Urinary bladder (tissue), 4 donors: ENCODE measurements at places on chromosomes 11 and 22. TPM values are rescaled to one million over a fixed set of nuclear protein-coding genes. Genes with fewer than 3 reads are reported as not detected.

Gene SLC17A6
- 0.11 TPM for total RNA-seq

Gene SEZ6L
- total RNA-seq, result 2.0 TPM

Gene TTC36
- total RNA-seq, result not detected

Gene ANGPTL5
- not detected for total RNA-seq

Gene NNMT
- 9.7 TPM for total RNA-seq

GRCh38 chr11:113977071-113977490 lies 2.2 kb downstream of the HTR3A start:
- DNase-seq, result no peak

DNA sequence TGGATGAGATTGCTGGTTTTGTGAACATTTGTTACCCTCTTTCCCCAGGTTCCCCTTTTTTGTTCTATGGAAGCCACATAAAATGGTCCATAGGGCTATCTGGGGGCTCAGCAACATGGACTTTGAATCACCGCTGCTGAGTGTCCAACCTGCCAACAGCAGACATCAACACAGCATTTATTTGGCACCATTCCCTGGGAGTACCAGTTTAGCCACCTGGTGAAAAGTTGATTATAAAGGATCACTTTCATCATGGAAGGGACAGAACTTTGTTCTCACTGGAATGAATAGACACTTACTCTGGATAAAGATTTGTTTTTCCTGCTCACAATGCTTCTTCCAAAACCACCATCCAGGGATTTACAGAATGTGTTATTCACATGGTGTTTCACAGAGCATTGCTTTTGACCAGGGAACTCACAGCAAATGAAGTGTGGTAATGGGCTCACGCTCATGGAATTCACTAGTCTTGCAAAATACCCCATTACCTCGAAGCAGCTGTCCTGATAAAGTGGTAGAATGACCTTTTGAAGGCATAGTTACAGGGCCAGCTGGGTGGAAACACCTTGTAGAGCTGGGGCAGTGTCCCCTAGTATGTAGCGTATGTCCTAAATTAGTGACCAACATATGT lies 43.9 kb downstream of the ADM start:
- no peak for DNase-seq

DNA sequence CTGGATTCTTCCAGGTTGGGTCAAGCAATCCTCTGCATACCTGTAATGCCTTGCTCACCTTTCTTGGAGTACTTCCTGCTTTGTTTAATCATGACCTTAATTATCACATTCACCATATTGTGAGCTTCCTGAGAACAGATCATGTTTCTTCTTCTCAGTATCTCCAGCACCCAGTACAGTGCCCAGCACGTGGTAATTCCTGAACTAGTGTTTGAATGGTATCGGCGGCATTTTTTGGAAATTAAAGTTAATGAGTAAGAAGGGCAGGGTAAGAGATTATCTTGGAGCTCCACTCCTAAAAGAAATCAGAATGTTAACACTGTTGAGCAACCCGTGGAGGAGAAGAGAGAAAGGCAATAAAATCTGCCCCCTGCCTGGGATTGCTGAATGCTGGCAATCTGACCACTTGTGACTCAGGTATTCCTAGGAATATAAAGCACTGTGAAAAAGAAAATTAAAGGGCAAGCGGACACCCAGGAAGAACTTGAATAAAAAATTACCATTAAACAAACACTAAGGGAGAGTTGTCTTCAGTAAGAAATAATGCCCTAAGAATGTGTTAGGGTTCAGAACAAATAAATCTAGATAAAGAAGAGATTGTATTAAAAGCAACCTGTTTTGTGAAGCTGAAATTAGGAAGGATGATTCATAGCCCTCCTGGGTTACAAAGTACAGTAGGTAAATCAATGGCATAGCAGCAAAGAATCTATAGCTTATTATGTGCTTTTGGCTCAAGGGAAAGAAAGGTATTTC lies 92.9 kb downstream of the PDHX start:
- DNase-seq, result no peak
